Kidney glomerular epithelial cell (primary cell): ENCODE measurements at places on chromosomes 1 and 21.

DNA sequence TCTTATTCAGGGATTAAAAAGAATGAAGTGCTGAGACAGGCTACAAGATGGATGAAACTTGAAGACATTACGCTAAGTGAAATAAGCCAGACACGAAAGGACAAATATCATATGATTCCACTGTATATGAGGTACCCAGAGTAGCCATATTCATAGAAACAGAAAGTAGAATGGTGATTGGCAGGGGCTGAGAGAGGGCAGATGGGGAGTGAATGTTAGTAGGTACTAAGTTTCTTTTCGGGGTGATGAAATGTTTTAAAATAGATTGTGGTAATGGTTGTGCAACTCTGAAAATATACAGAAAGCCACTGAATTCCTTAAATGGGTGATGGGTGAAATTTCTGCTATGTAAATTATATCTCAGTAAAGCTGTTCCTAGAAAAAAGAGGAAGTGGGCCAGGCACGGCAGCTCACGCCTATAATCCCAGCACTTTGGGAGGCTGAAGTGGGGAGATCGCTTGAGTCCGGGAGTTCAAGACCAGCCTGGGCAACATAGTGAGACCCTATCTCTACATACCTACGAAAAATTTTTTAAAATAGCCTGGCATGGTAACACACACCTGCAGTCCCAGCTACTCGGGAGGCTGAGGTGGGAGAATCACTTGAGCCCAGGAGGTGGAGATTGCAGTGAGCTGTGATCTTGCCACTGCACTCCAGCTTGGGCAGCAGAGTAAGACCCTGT is 15.9 kb downstream of the SLC27A3 start:
- peak; percentile 18 for DNase-seq

- no peak for DNase-seq
These were observed 30.7 kb downstream of the PRKCZ start for GRCh38 chr1:2080884-2081283.

DNA sequence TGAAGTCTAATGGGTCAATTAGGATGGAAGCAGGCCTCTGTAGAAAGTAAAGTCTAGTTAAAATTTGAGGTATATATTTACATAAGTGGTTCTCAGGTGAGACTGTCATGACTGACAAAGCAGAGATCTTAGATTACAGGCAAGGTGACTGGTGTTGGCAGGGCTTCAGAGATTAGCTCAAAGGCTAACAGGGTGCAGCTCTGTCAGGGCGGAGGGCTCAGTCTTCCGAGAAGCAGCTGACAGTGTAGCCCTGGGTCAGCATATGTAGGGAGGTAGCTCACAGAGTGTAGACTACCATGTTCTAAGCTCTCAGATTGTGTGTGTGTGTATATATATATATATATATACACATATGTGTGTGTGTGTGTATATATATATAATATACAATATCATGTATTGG is 54.7 kb downstream of the RBM11 start:
- DNase-seq = no peak

DNA sequence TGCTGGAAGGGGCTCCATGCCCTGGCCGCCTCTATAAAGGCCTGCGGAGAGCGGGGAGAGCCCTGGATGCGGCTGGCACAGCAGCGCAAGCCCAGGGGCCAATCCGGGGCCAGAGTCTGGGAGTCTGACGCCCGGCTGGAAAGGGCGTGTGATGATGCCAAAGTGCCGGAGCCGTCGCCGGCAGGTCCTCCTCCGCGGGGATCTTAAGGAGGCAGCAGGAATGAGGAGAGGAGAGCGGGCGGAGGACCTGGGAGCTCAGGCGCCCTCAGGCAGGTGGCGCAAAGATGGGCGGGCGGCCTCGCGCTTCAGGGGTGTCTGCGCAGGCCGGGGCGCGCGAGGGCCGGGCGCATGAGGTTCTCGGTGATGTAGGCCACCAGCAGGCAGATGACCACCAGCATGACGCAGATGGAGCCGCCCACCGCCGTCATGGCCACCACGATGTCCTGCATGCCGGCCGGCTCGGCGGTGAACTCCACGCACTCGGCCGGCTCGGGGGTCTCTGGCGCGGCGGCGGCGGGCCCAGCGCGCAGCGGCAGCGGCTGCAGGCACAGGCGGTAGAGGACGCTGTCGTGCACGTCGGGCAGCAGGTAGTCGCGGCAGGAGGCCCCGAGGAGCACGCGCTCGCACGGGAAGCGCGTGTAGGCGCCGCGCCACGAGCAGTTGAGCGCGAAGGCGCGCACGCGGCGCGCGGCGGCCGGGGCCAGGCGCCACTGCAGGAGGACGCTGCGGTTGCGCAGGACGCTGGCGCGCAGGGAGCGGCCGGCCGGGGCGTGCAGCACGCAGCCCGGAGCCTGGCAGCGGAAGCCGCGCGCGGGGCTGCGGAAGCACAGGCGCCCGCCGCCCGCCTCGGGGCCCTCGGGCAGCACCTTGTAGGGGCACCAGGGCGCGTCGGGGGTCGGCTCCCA is 653 bp downstream of the FNDC10 start:
- no peak for DNase-seq

- DNase-seq = peak; percentile 88
These were observed 2.9 kb upstream of the PDZK1IP1 start for GRCh38 chr1:47192458-47193384.

DNA sequence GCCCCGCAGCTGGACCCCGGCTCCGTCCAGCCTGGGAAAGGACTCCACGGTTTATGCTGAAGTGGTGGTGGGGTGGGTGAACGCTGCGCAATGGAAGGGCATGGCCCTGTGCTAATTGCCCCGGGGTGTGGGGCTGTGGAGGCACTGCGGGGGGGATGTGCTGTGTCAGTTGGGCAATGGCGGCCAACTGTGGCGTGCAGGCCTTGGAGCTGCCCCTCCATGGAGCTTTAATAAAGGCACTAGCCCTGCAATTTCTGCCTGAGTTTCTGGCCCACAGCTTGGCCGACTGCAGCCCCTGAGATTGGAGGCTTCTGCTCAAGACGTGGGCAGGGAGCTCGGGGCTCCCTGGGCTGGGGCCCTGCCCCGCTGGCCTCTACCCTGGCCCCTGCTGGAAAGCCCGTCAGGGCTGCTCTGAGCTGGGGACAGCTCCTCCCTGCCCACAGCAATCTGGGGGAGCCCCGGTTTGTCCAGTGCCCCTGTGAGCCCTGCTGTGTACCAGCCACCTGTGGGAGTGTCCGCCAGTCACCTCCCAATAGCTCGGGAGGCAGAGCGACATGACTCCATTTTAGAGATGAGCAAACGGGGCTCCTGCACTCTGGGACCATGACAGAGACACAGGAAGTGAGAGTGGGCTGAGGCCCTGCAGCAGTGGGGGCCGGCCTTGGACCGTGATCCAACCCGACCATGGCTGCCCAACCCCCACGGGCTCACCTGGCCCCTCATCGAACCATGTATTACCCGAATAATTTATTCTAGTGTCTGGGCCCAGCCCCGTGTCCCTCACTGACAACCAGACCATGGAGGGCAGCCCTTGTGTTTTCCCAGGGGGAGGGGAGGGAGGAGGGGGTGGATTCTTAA is 8.7 kb upstream of the TNFRSF14 start:
- DNase-seq = no peak

DNA sequence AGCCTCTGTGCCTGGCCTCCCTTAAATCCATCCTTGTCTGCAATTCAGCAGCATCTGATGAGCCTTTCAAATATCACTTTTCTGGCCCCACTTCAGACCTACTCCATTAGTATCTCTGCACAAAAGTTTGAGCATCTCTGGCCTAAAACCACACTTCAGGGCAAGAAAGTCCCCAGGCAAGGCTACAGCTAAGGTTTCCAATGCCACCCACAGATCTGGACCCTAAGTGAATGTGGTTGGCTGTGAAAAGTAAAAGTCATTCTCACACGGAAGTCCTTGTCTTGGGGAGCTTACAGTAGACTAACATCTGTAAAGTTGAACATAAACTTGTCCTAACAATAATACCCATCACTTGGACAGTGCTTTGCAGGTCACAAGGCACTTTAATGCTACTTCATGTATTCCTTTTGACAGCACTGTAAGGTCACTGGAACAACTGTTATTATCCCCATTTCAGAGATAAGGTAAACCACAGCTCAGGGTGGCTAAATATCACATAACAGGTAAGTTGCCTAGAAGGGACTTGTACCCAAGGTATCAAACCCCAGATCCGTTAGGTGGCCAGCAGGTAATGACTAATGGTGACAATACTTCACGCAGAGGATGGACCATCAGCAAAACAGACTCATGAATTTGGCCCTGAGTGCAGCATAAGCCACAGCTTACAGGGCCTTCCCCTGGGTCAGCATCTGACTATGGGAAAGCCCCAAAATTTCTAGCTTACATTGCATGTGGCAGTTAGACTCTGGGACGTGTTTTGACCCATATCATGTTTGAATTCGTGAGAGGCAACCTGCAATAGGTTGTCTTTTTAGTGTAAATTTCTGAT is 356.0 kb downstream of the HHAT start:
- DNase-seq = no peak

GRCh38 chr1:66352792-66353191 is 181.2 kb upstream of the SGIP1 start:
- DNase-seq = no peak

GRCh38 chr1:19448491-19449439 is 36.6 kb downstream of the CAPZB start:
- peak; percentile 95 for DNase-seq
